ENCODE measurements at places on chromosomes 13 and 19.

GRCh38 chr19:6232601-6233055 lies 47.1 kb downstream of the MLLT1 start:
- no peak for DNase-seq

GRCh38 chr13:99276706-99277105 lies 18.5 kb upstream of the GPR18 start:
- DNase-seq: no peak

GRCh38 chr13:42574435-42575311 lies 721 bp downstream of the TNFSF11 start:
- peak; percentile 63 for DNase-seq

DNA sequence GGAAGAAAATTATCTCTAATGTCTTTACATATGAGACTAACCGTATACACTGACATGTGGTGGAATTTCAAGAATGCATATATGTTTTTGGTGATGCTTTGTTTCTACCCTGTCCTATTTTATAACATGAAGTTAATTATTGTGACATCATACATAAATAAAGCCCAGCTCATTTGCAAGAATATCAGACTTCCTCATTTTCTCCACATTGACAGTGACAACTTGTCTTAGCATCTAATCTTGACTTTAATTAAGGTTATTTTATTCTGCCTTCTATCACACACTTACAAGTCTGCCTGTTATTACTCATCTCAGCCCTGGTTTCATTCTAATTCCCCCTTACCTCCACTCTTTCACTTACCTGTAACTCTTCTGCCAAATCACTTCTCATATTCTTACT lies 140.6 kb upstream of the STARD13 start:
- DNase-seq: no peak

DNA sequence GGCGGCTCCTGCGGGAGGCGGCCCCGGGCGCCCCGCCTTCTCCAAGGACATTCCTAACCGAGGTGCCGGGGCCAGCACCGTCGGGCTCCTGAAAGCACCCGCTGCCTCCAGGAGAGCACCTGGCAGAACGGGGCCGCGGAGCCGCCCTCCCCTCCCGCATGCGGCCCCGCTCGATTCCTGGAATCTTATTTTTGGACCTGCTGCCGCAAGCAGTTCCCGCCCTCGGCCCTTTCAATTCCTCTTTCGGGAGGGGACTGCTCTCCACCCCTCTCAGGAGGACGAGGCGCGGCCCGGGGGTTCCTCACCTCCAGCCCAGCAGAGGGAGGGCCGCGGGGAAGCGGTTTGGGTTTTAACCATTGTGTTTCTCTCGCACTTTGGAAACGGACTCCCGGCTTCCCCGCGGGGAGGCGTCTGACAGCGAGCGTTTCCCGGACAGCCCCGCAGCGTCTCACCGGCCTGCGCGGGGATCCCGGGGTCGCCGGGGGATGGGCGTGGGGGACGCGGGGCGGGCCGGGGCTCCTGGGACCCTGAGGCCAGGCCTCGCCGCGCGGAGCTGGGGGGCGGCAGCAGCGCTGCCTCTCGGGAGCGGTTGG lies 849 bp downstream of the GAS6 start:
- peak; percentile 81 for DNase-seq

DNA sequence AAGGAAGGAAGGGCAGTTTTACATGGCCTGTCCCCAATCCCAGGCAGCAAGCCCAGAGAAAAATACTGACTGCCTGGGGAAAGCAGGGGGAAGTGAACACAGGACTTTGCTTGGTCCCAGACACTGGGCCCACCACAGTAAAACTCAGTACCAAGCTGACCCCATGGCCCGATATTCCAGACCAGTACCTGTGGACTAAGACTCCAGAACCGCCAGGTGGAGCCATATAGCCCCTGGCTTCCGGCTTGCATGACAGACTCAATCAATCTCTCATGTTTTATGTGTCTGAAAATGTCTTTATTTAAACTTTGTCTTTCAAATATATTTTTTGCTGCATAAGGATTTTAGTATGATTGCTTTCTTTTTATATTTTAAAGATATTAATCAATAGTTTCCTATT lies 767.9 kb upstream of the SLITRK6 start:
- DNase-seq: no peak

DNA sequence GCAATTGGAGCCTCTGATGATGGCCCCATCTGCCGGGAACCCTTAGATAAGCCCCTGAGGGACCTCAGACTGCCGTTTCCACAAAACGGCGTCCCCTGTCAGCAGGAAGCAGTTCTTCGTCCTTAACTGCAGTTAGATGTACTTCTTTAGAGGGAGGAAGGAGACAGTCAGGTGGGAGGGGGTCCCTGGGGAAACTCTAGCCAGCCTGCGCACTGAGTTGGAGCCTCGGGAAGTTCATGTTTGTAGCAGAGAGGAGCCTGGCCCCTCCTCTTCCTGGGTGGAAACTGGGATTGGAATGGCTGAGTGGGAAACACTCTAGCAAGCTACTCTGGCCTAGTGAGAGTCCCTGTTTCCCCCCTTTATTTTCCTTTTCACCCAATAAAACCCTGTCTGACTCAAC lies 612.4 kb downstream of the PCDH9 start:
- no peak for DNase-seq

GRCh38 chr13:96065849-96066248 lies 12.6 kb upstream of the UGGT2 start:
- peak; percentile 18 for DNase-seq

DNA sequence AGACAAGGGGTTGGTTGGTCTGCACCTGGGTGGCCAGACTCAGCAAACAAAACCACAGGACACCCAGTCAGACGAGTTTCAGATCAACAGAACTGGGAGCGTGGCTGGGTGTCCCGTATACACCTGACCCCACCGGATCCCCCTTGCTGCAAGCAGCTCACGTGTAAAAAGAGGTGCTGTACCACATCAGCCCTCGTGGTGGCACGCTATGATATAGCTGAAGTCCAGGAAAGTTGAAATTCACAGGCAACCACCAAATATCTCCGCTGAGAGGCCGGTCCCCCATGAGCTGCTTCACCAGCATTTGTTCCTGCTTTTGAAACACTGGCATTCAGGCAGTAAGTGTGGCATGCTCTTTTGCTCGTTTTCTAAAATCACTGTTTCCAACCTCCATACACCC lies 92.3 kb downstream of the TUBA3C start:
- DNase-seq: peak; percentile 10

- no peak for DNase-seq
Measured at GRCh38 chr13:75196147-75196837, 285.7 kb downstream of the TBC1D4 start.

GRCh38 chr13:46355088-46355468 lies 32.0 kb downstream of the RUBCNL start:
- no peak for DNase-seq

DNA sequence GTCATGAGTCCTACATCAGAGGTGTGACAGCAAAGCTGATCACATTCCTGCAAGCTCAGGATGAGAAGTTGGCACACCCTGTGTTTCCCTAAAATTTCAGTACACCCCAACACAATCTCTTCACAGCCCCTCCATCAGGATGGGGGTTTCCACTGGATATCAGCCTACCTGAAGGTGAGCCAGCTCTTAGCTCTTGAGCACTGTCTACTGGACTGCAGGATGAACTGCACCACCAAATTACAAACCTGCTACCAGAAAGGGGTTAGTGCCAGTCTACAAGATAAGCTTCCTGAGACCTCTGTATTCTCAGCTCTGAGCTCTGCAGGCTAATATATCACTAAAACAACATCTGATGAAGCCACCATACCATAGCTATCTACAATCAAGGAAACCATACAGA lies 1616.2 kb upstream of the SPRY2 start:
- no peak for DNase-seq

DNA sequence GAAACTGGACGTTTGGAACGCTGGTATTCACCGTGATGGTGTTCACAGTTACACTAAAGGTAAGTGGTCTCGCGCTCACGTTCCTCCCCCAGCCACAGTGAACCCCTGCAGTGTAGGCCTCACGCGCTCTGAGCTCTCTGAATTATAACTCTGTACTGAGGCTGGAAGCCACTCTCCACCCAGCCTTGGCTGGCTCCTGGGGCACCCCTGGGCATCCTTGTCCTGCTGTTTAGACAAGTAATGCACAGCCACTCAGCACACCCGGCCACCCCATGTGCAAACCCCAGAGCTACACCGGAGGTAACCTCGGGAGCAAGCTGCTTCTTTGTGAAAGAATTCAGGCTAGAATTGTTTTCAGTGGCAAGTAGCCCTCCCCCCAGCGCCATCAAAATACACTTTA lies 97.3 kb upstream of the MCF2L start:
- DNase-seq: no peak

DNA sequence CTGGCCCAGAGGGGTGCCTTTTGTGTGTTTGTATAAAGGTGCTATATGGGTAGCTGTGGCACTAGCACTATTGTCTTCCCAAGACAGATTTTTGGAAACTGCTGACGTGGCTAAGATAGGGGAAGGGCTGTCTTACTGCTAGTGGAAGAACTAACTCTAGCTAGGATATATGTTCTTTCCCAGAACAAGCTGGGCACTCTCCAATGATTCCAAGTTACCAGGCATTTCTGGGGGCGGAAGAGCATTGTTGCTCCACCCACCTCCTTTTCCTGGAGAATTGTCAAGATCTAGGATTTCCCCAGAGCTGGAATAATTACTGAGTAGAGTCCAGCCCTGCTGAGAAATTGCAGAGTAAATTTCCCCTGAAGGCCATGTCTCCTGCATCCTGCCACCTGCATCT lies 408.3 kb downstream of the KLF5 start:
- DNase-seq: no peak
